Heart left ventricle (tissue), 16 donors: ENCODE measurements at places on chromosomes 3 and 15.

- DNase-seq, result no peak
Measured at GRCh38 chr3:177419904-177420601, 222.8 kb upstream of the TBL1XR1 start.

GRCh38 chr3:12675115-12675810 lies 11.3 kb upstream of the RAF1 start:
- DNase-seq, result no peak

GRCh38 chr15:41001524-41002214 lies 48.4 kb downstream of the CHAC1 start:
- DNase-seq, result no peak

DNA sequence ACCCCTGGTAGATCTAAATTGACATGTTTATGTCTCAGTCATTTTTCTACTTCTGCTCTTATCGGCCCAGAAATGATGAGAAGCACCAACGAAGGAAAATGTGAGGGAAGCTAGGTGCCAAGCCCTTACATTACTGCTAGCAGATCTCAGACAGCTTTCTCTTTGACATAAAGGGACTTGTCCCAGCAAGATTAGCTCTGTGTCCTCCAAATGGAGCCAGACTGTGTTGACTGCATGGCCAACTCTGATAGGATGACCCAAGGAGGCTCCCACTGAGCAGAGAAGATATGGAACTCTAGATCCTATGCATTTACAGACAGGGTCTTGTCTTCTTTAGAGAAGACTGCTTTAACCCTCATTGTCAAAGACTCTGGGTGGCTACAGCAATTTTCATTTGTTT lies 2.8 kb upstream of the MCTP2 start:
- DNase-seq, result no peak

DNA sequence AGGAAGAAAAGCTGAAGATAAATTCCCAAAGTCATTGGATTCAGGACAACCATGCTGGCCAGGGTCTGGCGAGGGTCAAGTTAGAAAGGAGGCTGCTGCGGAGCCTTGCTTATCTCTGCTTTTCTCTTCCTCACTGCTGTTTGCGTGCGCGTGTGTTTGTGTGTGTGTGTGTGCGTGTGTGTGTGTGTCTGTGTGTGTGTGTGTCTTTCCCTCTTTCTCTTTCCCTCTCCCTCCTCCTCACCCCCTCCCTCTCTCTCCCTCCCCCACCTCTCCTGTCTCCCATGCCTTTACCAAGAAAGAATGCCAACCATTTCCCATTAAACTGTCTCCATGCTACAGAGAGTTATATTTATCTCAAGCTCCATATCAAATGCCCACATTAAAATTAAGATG lies at the start of gene COLQ:
COLQ (minus strand) TSS at position 134 of the 393 bp plus-strand sequence; CDS start at position 53, 81 bp downstream.
- peak; percentile 52 for DNase-seq

DNA sequence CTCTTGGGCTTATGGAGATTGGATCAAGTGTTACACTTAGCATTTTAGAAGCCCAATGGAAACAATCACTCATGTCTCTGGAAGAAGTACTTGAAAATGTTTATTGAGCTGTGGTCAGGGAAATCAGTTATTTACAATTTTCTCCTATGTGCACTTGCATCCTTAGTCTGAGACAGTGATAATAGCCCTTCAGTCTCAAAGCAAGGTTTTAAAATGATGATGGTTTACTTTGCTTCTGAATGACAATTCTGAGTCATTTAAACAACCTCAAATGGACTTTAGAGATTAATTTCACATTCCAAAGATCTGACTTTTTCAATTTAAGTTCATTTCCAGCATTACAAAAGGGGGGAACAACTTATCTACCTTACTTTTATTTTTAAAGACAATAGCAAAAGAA lies 20.1 kb downstream of the TIPARP start:
- no peak for DNase-seq

GRCh38 chr15:91255670-91256192 lies 155.7 kb downstream of the SV2B start:
- no peak for DNase-seq

GRCh38 chr3:127234778-127235177 lies 41.8 kb downstream of the PRR23E start:
- DNase-seq, result no peak

DNA sequence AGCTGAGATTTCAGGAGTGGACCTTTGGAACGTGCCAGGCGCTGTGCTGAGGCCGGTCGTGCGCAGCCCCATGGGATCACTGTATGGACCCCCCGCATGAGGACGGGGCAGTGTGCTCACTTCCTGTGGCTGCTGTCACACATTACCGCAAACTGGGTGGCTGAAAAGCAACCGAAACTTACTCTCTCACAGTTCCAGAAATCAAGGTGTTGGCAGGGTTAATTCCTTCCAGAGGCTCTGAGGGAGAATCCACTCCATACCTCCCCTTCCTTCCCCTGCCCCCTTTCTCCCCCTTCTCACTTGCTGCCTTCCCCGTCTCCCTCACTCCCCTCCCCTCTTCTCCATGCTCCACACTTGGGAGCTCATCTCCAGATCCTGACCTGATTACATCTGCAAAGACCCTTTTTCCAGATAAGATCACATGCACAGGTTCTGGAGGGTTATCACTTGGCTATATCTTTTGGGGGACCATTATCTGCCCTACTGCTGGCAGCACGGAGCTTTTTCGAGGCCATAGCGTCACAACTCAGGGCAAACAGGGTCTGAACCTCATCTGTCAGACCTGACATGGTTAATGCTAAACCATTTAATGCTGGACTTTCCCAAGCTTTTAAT lies 41.2 kb downstream of the KLF13 start:
- no peak for DNase-seq
